Gastroesophageal sphincter (tissue), 4 donors: ENCODE measurements at places on chromosomes 11 and 22. TPM values are rescaled to one million over a fixed set of nuclear protein-coding genes. Genes with fewer than 3 reads are reported as not detected.
A peak's percentile ranks its signal among the peaks of the same experiment; 100 is the strongest.

The P2RY2 gene
- 0.35 TPM for total RNA-seq

DNA sequence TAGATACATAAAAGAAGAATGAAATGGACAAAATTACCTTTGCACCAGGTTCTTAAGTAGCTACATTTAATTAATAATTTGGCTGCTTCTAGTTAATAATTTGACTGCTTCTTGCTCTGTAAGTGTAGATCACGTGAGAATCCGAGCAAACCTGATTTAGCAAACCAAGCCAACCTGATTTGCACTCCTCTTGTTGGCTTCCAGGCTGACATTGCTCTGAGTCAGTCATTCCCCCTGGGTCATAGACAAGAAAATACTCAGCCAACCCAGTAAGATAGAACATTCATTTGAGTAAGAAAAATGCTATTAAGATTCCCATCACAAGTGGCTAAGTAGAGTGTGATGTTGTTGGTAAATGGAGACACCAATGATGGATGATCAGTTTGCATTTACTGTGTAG lies 304.1 kb downstream of the C11orf87 start:
- no peak for ATAC-seq

DNA sequence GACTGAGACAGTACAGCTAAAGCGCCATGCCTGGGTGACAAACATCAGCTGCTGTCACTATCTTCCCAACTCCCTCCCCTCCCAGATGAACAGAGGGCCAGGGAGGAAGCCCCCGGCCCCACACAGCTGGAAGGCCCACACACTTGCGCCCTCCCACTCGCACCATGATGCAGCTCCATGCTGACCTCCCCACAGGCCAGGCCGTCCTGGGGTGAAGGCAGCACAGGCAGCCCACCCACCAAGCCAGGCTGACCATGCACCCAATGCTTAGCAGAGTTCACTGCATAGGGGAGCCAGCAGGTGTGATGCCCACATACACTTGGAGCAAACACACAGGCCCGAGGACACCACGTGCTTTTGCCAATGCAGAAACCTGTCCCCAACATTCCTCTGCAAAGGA lies 22.1 kb downstream of the LRFN4 start:
- no peak for ATAC-seq

DNA sequence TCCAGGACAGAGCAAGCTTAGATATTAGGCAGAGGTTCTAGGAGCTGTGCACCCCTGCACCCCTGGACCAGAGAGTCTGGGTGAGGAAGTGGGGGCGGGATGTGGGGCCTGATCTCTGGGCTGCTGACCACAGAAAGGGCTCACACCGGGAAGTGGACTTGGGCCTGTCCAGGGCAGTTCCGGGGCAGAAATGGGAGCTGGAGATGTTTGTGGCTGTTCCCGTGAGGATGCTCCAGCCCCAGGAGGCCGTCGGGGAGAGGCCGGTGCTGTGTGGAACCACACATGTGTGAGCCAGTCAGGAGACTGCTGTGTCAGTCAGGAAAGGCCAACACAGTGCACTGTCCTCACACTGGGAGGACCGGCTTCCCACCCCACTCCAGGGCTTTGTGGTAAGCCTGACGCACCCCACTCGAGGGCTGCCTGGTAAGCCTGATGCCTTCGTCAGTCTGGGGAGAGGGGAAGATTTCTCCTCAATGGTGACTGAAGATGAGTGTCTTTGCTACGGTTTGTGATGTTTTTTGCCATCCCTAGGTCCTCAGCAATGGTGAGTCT lies 741.0 kb downstream of the BRD1 start:
- no peak for ATAC-seq

DNA sequence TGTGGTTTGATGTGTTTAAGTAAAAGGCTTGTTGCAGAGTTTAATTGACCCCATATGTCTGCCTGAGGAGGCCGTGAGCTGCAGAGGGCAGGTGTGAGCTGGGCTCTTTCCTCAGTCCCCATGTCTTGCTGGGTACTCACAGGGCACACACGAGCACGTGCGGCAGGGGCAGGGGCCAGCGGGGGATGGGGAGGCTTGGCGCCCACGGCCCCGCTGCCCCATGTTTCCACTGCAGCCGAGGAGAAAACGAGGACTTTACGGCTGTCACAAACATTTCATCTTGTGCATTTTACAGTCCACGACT lies 24.7 kb upstream of the CCDC188 start:
- ATAC-seq: no peak

GRCh38 chr11:134276396-134277182 lies 410 bp downstream of the GLB1L3 start:
- ATAC-seq: peak; percentile 11

GRCh38 chr22:42977569-42977968 lies 37.4 kb downstream of the PACSIN2 start:
- no peak for ATAC-seq
